ENCODE measurements at places on chromosomes 6 and 20.

GRCh38 chr6:137638926-137639706 lies 144.9 kb upstream of the OLIG3 start:
- DNase-seq = no peak

DNA sequence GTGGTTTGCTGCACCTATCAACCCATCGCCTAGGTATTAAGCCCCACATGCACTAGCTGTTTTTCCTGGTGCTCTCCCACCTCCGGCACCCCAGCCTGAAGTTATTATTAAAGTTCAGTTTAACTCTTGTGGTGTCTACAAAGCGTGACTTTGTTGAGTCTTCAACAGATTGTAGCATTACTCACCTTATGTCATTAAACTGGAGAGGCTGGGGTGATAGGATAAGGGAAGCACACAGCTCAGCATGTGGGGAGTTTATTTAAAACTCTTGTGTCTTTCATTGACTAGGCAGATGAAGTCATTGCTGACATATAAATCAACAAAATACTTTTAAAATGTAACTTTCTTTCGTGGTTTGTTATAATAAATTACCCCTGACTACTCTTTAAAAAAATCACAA lies 84.7 kb upstream of the GCM1 start:
- no peak for DNase-seq

DNA sequence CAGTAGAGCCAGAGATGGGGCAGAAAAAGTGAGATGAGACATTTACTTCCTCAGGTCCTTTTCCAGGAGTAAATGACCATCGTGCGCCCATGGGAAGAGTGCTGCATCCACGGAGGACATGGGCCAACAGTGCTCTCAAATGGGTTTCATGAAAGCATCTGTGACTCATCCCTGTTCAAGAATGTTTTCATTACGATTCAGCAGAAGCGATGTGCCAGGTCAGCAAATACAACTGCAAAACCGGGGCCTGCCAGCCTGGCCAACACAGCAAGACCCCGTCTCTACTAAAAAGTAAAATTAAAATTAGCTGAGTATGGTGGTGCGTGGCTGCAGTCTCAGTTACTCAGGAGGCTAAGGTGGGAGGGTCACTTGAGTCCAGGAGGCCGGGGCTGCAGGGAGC lies 125.1 kb downstream of the LY86 start:
- no peak for DNase-seq

DNA sequence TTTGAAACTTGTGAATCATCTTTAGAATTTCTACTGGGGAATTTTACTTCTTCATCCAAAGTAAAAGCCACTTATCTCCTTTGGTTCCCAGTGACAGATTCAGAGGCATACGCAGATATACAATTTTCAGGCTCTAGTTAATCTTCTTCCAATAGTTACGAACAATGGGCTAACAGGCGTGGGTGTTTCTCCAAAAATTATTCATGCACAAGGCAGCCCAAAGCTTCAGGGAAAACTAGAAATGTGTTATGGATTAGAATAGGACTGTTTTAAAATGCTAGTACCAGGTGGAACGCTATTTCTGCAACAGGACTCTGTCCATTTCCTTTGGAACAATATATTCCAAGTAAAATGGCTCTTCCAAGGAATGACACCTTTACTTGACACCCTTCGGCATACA lies 102.2 kb downstream of the ZNF217 start:
- no peak for DNase-seq

DNA sequence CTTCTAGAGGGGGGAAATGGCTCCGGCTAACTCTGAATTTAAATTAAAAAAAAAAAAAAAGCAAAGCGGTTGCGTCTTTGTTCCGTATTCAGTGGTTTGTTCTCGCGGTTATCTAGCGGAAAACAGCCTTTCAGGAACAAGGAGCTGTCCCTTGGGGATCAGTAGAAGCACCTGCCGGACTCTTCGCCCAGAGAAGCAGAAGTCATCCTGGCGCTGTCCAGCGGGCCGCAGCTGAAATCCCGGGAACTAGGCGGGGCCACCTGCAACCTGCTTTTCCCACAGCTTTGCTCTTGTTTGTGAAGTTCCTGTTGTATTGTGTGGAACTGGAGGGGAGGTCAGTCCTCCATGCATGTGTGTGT lies 43.9 kb upstream of the GJE1 start:
- no peak for DNase-seq

- DNase-seq = no peak
Measured at GRCh38 chr20:54535033-54535432, 59.6 kb downstream of the DOK5 start.

DNA sequence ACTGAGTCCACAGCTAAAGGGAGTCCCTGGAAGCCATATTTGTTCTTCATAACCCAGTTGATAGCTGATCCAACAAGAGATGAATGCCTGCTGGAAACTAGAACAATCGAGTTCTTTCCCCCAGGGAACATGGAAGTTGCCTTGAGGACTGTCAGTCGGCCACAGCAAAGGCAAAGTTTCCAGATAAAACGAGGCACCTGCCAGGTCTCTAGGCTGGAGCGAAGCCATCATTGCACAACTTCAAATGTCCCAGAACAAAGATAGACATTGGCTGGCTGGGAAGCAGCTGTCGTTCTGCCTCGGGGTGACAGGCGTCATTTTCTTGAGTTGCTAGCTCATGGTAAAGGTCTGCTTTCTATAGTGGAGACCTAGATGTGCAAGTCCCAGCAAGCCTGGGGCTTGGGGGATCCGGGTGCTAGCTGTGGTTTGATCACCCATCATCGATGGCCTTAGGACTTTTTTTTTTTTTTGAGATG lies 184.4 kb upstream of the ZNF217 start:
- DNase-seq = no peak

DNA sequence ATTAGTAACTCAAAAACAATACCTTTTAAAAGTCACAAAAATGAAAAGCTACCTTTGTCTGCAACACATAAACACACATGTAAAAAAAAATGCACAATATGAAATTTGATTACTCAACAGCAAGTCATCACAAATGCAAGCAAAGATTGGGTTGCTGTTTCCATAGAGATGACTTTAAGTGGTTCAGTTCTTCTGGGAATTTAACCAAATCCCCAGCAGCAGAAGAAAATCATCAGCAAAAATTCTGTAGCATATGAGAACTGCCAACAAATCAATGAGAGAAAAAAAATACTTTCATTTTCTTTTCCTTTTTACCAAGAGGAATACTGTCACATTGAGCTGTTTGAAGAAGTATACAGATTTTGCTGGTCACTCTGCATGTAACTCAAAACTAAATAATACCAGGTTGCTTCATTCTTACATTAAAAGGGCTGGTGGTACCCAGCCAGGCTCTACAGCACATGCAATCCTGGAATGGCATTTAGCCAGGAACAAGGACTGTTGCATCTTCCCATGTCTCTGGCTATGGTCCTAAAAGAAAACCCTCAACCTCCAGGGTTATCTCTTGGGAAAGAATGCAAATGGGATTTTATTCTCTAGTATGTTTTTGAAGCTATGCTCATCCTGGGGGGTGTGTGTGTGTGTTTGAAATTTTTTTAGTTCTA lies 158.3 kb downstream of the OPRM1 start:
- no peak for DNase-seq

DNA sequence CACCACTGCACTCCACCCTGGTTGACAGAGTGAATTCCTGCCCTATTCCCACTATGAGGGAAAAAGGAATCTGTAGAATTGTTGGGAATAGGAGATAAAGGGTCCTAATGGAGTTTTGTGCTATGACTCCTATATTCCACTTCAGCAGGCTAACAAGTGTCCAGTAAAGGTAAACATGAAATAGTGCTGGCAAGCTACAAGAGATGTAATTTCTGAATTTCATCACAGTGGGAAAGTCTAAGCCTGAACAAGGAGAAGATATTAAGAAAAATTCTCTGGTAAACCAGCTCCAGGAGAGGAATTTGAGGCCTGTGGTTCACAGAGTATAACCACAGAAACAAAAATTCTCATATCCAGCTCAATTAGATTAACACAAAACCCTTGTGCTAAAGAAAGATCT lies 10.3 kb upstream of the C6orf58 start:
- no peak for DNase-seq
